ENCODE measurements at places on chromosomes 5 and 9.
A peak's percentile ranks its signal among the peaks of the same experiment; 100 is the strongest.

DNA sequence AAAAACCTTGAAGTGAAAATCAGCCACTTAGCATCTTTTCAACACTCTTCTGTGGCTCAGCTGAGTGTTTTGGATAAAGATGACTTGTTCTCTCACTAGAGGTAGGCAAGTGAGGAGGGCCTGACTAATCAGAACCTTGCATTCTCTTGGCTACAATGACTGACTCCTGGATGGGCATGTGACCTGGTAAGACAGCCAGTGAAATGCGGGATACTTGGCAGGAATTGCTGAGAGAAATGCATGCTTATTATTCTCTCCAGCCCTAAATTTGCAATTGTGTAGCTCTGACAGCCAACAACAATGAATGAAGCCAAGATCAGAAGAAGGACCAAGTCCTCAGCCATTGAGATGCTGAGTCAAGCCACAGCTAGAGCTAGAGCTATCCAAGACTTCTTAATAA is 490.5 kb upstream of the ZNF608 start:
- DNase-seq: peak; percentile 21

- DNase-seq: no peak
These were observed 103.7 kb downstream of the RFK start for GRCh38 chr9:76290555-76290954.

GRCh38 chr5:66467564-66467963 is 128.6 kb upstream of the MAST4 start:
- DNase-seq: no peak

GRCh38 chr5:58013542-58014258 is 446.2 kb downstream of the PLK2 start:
- DNase-seq: peak; percentile 0

DNA sequence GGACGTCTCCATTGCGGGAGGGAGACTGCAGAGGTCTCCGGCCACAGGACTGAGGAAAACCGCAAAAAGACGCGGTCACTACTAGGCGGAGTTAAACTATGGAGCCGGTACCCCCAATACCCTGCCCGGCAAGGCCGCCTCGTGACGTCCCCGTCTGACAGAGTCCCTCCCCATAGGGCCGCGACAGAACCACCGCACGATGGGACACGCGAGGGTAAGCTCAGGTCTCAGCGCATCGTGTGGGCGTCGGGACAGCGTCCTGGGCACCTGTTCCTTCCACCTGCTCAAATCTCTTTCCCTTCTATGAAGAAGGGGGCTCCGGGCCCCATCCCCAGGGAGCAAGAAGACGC is 35.2 kb upstream of the GLDC start:
- no peak for DNase-seq

DNA sequence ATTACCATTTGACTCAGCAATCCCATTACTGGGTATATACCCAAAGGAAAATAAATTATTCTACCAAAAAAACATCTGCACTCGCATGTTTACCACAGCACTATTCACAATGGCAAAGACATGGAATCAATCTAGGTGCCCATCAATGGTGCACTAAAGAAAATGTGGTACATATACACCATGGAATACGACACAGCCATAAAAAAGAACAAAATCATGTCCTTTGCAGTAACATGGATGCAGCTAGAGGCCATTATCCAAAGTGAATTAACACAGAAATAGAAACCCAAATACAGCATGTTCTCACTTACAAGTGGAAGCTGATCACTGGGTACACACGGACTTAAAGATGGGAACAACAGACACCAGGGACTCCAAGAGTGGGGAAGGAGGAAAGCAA is 2.1 kb downstream of the CDC23 start:
- no peak for DNase-seq

DNA sequence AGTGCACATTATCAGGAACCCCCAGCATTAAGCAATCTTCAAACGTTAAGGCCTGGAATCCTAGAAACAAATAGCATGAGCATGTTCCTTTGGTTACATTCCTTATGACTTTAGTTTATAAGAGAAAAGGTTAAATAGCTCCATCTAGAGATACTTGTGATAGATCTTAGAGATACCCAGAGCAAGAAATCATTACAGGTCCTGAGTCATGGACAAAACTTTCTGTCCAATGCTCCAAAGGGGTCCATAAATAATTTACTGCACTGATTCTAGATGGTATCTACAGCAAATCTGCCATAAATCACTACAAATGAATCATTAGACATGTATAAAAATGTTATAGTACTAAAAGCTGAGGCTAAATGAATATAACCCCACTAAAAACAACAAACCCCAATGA is 139.6 kb downstream of the HTR1A start:
- peak; percentile 13 for DNase-seq

DNA sequence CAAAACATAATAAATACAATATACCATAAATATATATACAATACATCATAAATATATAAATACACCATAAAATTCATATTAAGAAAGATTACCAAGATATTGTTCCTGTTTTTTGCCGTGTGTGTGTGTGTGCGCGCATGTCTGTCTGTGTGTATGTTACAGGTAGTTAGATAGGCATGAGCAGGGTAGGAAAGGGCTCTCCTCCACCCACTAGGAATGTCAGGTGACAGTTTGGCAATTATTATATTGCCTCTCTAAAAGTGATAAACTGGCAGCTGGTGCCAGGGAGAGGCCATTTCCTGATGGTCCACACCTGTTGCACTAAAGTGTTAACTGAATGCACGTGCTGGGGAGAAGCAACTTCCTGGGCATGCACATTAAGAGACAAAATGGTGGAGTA is 232.8 kb downstream of the ADAMTS6 start:
- no peak for DNase-seq

GRCh38 chr5:15966066-15966640 is 213.4 kb downstream of the MARCHF11 start:
- no peak for DNase-seq

- no peak for DNase-seq
These were observed 13.2 kb downstream of the PTGS1 start for GRCh38 chr9:122383992-122384461.

DNA sequence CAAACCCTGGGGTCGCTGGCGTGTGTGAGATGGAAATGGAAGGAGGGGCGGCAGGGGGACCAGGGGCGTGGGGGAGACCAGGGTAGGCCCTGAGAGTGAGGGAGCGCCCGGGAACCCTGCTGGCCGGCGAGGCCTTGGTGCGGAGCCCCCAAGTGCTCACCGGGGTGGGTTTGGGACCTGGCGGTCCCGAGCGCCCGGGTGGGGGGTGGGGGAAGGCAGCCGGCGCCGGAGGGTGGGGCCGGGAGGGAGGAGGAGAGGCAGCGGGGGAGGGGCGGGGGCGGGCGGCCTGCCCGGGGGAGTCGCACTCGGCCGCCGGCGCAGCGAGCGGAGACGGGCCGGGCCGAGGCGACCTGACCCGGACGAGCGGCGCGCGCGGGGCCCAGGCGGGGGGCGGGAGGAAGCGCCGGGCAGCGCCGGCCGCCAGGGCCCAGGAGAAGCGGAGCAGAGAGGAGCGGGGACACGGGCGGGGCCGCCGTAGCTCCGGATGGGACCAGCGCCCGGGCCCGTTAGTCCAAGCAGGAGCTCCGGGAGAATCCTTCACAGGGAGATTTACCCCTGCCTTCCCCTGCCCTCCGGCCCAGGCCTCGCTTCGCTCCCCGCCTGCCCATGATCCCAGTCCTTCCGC is at the start of gene NPR2:
NPR2 (plus strand) TSS at position 295 of the 625 bp plus-strand sequence. CDS start 818 bp downstream, outside the sequence.
- DNase-seq: no peak

DNA sequence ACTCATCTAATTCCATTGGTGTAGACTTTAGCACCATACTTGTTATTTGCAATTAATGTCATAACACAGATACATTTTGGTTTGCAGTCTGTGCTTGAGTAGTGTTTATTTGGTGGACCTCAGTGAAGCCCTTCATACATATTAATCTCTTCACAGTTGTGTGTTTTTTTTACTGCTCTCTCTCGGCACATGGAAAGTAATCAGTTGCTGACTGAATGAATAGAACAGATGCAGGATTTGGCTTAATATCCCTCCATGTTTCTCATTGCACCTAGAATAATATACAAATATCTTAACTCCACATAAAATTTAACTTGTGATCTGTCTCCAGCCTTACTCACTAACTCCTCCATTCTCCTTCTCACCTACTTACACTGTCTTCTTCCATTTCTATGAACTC is 319.1 kb downstream of the DMRT2 start:
- DNase-seq: no peak

- peak; percentile 95 for DNase-seq
These were observed 128.3 kb upstream of the CCNH start for GRCh38 chr5:87541033-87541432.

DNA sequence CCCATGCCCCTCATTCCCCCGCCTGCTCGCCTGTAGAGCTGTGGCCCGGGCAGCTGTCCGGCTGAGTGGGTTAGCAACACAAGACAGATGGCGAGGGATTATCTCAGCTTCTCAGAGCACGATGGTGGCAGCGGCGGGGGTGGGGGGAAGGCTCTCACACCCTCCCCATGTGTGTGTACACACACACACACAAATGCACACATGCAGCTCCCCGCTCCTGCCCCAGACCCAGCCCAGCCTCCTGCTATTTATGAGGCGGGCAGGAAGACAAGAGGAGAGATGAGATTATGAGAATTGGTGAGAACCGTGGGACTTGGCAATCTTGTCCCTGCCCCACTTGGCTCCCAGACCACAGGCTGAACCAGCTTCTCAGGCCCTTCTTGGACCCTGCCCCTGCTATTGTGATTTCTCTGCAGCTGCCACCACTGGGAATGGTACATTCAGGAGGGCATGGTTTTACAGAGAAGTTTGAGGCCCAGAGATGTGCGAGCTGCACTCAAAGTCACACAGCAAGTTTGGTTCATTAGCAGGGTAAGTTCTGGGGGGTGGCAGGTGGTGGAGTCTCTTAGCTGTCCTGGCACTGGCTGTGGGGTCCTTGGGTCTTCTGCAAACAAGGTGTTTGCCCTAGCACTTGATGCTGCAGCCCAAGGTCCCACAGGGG is 51.0 kb upstream of the PSD2 start:
- no peak for DNase-seq

- DNase-seq: peak; percentile 37
These were observed 1.5 kb downstream of the SH3GLB2 start for GRCh38 chr9:129026442-129027223.

DNA sequence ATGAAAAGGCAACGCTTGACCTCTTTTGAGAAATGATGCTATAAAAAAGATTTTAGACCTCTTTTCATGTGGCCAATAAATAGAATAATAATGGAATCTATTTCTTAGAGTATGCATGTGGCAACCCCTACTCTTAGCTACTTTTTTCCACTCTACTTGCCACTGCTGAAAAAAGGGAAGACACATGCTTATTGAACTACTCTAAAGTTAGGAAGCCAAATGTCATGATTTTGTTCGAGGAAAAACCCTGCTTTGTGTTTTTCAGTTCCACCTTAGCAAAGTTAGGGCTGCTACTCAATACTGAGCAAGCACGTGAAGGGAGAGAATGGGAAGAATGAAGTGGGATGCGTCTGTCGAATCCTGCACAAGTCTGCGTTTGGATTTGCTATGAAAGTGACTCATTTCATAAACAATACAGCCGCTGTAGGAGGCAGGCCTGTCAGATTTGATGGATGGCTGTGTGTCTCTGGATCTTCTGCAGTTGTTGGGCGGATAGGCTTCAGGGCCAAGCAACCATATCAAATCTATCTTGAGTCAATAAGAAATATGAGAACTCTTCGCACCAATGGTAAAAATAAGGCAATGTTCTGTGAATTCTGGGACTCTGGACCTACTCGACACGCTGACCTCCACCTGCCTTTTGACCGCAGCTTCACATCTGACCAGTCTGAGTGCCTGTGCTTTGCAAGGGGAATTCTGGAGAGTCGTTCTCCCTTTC is 333.6 kb downstream of the PIK3R1 start:
- DNase-seq: no peak

DNA sequence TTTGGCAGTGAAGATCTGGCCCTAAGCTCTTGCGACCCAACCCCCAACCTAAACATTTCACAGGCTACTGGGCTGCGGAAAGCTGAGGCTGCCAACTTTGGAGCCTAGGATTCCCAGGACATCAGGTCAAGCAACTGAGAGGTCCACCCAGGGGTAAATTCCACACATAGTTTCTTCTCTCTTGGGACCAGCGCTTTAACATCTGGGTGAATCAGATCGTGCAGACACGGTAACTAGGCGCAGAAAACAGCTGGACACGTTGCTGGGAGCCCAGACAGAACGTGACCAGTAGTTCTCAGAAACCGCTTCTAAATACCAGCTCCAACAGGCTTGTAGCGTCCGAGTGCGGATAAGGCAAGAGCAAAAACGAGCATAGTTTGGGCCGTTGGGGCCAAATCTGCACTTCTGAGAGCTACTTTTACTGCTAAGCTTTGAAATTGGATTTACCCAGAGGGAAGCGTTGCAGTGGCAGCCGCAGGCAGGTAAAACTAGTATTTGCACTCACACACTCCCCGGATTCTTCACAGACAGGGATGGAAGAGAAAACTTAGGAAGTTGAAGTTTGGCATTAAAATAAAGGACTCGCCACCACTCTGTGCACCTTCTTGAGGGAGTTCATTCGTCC is 11.8 kb downstream of the ITGA1 start:
- no peak for DNase-seq

- no peak for DNase-seq
These were observed 160.2 kb upstream of the TBCA start for GRCh38 chr5:77936365-77936693.

- peak; percentile 54 for DNase-seq
These were observed 405.4 kb upstream of the ACTBL2 start for GRCh38 chr5:57887851-57888621.

DNA sequence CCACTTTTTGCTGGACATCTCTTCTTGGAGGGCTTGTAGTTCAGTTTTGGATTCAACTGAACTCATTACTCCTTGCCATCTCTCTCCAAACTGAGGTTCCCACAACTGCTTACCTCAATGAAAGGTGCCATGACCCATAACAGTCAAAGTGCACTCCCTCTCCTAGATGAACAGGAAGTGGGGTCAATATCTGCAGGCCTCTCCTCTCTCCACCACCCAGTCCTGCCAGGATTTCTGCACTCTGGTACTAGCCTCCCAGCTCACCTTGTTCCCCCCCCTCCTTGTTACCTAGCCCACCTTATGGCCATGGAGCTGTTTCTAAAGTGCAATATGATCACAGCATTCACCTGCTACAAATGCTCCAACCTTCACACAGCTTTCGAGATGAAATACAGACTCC is 5.9 kb downstream of the LHFPL2 start:
- DNase-seq: no peak

GRCh38 chr9:130785940-130786508 is 49.0 kb upstream of the ABL1 start:
- DNase-seq: no peak
